Stimulated activated CD8-positive, alpha-beta memory T cell treated with anti-CD3 and anti-CD28 coated beads, Interleukin-4, amount 100 ng/mL, for 4 hours (primary cell): ENCODE measurements at places on chromosomes 7 and 10.

- no peak for DNase-seq
Measured at GRCh38 chr7:1944619-1945210, 274.6 kb downstream of the ELFN1 start.

DNA sequence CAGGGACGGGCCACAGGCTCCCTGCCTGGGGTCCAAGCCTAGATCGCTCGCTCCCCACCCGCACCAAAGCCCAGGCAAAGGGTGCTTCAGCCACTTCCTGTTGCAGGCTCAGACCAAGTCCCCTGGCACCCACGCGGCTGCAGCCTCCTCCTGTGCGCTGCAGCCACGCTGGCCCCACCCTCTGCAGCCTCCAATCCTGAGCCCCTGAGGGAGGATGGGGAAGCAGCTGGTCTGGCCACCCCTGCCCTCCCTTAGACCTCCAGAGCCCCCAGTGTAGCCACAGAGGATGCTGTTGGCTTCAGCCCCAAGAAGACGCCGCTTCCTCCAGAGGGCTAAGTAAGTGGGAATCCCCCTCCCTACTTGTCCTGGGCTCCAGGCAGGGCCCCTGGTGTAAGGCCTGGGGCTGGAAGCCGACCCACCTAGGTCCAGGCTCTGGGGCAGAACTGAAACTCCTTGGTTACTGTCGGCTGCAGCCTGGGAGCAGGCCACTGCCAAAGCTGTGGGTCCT lies 9.4 kb downstream of the LIMK1 start:
- no peak for DNase-seq

- DNase-seq: no peak
Measured at GRCh38 chr10:43094085-43094484, 17.2 kb downstream of the RET start.

GRCh38 chr10:51079766-51080165 lies 5.5 kb downstream of the PRKG1 start:
- DNase-seq: no peak

DNA sequence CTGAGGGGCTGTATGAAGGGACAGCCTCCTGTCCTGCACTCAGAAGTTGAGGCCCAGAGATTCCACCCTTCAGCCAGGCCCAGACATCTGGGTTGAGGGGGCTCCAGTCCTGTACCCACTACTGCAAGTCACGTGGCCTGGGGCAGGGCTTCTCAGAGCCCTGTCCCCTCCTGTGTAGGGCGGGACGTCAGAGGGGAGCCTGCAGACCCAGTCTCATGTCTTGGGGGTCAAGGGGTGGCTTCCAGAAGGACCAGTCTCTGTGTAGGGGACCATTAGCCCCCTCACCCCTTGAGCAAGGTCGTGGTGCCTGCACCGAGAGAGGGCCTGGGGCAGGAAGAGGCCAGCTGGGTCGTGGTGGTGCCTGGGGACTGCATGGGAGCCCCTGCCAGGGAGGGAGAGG lies 593 bp upstream of the PILRA start:
- DNase-seq: no peak

GRCh38 chr7:129055294-129055816 lies 444 bp upstream of the TNPO3 start:
- DNase-seq: no peak

- DNase-seq: no peak
Measured at GRCh38 chr10:120204877-120205276, 252.2 kb upstream of the PLPP4 start.

- DNase-seq: no peak
Measured at GRCh38 chr10:8584666-8585065, 530.2 kb downstream of the GATA3 start.

GRCh38 chr10:43252783-43253341 lies 14.0 kb downstream of the RASGEF1A start:
- no peak for DNase-seq

GRCh38 chr10:71771821-71772617 lies 1.3 kb downstream of the VSIR start:
- peak; percentile 32 for DNase-seq

DNA sequence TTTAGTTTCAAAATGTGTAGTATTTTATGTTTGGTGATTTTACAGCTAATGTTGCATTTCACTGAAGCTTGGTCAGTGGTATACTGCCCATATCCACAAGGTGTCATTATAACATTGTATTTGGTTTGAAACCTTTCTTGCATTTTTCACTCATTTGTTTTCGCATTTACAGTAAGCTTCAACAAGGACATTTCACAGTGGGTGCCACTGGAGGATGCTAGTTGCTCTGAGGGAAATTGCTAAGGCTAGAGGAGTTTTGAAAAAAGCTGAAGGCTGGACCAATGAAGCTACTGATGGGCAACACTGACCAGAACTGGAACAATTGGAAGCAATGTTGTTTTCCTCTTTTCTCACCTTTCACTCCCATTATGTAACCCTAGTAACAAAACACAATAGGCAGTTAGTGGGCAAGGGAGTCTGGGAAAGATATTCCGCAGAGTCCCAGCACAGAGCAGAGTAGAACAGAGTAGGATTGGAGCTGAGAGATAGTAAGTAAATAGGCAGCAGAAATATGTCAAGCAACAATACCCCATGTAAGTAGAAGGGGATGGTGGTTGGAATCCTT lies 23.6 kb upstream of the SRI start:
- DNase-seq: no peak

GRCh38 chr10:15211464-15211979 lies 43.0 kb upstream of the NMT2 start:
- no peak for DNase-seq

DNA sequence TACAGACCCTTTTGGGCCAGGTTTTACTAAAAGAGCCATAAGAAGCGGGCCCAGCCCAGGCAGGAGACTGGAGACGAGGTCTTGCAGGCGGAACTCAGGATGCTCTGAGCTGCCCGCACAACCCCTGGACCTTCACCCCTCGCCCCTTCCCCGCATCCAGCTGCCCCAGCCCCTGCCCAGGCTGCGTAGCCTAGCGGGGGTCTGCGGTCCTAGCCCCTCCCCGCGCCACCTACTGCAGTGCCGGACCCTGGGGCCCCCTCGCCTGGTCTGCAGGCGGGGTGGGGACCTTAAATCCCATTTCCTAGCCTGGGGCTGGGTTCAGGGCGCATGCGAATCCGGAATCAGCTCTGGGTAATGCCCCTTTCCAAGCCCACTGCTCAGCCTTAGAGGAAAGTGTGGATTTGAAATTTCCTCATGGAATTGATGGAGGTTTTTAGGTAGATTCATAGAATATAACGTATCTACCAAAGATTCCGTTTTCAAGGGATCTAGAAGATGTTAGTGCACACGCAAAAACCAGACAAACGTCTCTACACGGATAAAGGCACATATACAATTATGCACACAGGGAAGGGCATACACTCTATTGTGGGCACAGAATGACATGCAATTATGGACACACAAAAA lies 546 bp upstream of the HOXA3 start:
- no peak for DNase-seq
